T-cell (primary cell): ENCODE measurements at places on chromosomes 13 and 19. TPM values are rescaled to one million over a fixed set of nuclear protein-coding genes. Genes with fewer than 3 reads are reported as not detected.

DNA sequence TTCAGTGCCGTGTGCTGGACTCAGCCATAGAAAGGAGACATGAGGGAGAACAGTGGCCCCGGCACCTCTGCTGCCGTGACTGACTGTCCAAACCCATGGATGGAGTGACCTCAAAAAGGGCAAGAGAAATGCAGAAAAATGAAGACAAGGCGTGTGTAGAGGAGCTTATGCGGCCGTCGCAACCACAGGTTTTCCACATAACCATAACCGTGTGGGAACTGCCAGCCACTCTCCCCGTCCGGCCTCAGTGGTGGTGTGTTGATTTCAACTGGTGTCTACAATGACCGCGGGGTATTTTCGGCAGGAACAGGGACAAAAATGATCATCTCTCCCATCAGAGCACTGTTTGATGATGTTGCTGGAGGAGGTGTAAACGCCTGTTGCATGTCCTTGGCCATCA is 42.9 kb upstream of the F7 start:
- no peak for DNase-seq

DNA sequence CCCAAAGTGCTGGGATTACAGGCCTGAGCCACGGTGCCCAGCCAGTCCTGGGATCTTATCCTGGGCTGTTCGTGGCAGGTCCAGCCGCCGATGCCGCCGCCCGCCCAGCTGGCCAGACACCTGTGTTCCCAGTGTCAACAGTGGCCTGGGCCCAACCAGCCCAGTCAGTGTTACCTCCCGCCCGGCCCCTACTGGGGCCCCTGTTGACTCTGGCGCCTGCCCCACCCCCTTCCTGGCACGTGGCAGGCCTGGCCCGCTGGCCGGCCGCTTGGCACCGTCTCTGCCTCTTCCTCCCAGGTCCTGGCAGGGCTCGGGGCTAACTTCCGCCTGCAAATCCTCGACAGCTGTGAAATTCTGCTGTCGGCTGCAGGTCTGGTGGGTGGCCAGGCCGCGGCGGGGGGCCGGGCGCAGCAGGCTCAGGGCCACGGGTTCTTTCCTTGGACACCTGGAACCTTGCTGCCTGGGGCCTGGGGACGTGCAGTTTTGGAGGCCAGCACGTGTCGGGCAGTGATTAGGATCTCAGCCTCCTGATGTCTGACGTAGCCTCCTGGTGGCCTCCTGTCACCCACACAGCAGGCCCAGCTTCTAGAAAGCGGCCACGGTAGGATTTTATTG is 9.1 kb downstream of the ARID3A start:
- no peak for DNase-seq

DNA sequence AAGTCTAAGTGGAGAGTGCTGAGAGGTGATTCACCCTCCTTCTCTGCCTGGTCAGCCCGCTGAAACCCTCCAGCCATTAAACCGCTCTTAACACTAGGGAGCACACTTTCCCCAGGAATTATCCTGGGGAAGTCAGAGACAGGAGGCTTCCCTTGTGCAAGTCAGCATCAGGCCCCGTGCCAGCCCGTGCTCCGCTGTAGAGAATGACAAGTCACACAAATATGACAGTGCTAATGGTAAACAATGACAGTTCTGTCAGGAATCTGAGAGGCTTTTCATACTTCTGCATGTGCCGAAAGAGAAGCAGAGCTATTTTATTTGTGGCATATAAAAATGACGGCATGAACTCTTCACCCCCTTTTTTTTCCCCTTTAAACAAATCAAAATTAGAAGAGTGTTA is 816.9 kb upstream of the SLC10A2 start:
- no peak for DNase-seq

DNA sequence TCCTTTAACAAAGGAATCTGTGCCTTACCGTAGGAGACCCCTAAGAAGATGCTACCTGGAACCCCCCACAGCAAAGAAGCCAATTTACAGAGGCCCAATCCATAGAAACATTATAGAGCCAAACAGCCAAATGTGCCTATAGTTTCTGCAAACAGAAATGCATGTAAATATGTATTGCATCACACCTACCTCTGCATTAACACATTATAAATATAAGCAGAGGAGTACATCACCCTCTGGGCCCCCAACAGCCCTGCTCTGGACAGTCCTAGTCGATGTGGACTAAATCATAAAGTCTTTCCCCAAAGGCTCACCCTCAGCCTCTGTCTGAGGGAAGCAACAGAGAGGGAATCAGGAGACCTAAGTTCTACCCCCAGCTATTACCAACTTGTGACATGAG is 25.7 kb downstream of the ZNF541 start:
- DNase-seq, result no peak

GRCh38 chr13:19597523-19597922 is 35.9 kb upstream of the MPHOSPH8 start:
- DNase-seq, result no peak

- no peak for DNase-seq
Measured at GRCh38 chr13:109707044-109707741, 79.2 kb downstream of the IRS2 start.

- DNase-seq, result no peak
Measured at GRCh38 chr13:39888865-39889810, 233.7 kb downstream of the COG6 start.

- DNase-seq, result no peak
Measured at GRCh38 chr19:50890422-50891252, 17.4 kb downstream of the KLK2 start.

DNA sequence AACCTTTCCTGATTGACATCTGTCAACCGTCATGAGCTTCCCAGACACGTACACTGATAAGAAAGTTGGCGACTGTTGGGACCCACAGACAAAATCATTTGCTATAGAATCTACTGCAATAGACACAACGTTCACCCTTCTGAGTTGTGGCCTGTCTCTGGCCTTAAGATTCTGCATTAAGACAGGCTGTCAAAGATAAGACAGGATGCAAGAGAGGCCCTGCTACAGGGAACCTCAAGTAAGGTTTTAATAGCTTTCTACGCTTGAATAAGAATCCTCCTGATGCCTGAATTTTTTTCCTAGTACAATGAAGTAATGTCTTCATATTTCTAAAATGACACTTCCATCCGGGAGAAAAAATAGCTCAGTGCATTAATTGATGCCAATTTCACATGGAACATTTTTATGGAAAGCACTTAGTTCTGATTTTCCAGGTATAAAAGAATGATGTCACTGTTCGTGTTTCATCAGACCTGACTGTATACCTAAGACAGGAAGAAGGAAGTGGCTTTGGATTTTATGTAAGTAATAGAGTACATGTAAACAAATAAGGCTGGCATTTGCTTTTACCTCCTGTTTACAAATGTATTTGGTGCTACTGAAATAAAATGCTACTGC is 275.2 kb upstream of the GPC6 start:
- no peak for DNase-seq

GRCh38 chr13:66430269-66430668 is 799.9 kb downstream of the PCDH9 start:
- DNase-seq, result no peak

GRCh38 chr19:52923778-52924593 is 758 bp upstream of the ZNF888 start:
- DNase-seq, result no peak

DNA sequence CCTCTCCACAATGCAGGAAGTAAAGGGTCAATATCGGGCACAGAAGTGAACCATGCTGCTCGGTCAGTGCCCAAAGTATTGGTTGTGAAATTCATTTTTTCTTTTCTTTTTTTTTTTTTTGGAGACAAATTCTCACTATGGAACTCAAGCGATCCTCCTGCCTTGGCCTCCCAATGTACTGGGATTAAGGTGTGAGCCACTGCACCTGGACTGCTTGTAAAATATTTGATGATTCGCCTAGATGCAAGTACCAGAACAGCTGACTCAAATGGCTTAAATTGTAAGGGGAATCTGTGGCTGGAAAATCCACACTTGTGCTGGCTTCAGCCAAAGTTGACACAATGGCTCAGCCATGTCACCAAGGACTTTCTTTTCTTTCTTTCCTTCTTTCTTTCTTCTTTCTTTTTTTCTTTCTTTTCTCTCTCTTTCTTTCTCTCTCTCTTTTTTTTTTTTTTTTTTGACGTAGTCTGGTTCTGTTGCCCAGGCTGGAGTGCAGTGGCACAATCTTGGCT is 43.7 kb downstream of the NUMBL start:
- no peak for DNase-seq

DNA sequence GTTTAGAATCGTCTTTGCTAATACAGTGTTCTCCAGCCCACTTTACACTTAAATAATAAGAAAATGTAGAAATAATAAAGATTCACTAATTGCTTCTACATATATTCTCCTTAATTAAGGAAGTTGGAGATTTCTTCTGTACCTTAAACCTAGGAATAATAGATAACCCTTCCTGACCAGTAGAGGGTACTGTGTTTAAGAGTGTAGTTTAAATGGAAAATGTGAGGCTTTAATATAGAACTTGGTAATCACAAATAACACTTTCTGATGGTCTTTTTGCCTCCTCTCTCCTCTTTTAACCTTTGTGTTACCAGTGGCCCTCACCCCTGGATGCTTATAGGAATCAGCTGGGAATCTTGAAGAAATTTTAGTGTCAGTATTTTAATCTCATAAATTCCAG is 20.7 kb downstream of the POMP start:
- no peak for DNase-seq

DNA sequence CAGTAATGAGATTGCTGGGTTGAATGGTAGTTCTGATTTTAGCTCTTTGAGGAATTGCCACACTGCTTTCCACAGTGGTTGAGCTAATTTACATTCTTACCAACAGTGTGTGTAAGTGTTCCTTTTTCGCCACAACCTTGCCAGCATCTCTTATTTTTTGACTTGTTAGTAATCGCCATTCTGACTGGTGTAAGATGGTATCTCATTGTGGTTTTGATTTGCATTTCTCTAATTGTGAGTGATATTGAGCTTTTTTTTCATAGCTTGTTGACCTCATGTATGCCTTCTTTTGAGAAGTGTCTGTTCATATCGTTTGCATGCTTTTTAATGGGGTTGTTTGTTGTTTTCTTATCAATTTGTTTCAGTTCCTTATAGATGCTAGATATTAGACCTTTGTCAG is 245.0 kb downstream of the MTUS2 start:
- no peak for DNase-seq

GRCh38 chr19:42295831-42296525 is 6.0 kb upstream of the PRR19 start:
- DNase-seq, result peak; percentile 94

- no peak for DNase-seq
Measured at GRCh38 chr13:30743319-30744055, 8.1 kb downstream of the ALOX5AP start.

GRCh38 chr13:50205581-50205980 is 190.3 kb downstream of the KCNRG start:
- no peak for DNase-seq

DNA sequence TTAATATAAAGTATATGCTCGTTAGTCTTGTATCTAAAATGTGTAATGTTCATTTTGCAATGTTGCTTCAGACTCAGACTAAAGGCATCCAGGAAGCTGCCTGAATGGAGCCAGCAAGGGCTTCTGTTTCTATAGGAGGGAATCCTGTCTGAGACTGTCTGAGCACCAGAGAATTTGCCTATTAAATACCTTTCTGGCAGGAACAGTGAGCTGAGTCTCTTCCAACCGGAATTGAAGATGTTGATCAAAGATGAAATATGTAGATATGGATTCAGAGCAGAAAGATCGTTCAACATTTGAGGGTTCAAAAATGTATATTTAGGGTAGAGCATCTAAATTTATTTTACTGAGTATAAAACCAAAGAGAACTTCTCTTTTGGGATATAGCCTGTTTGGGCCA is 20.9 kb downstream of the MYO16 start:
- DNase-seq, result no peak

DNA sequence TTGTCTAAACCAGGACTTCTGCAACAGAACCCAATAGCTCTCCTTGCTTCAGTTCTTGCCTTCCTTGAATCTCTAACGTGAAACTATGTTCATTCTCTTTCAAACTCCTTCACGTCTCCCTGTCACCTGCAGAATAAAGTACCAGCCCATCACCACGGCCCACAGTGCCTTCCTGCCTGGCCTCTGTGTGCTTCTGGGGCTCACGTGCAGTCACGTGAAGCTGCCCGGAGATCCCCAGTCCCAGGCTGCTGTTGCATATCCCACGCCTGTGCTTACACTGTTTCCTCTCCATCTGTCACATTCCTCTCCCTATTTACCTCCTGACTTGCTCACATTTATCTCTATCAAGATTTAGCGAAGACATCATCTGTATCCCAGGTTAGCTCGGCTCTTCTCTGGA is 102.8 kb downstream of the STARD13 start:
- DNase-seq, result no peak

GRCh38 chr19:56099638-56100539 is 21.2 kb downstream of the ZNF787 start:
- no peak for DNase-seq

- no peak for DNase-seq
Measured at GRCh38 chr13:41588899-41589298, 131.5 kb downstream of the RGCC start.

GRCh38 chr19:55304980-55305379 is 20.2 kb downstream of the TMEM150B start:
- no peak for DNase-seq

Gene SIGLEC6
- not detected for total RNA-seq

Gene ZNF780A
- total RNA-seq, result 18.2 TPM

Gene PTPRH
- total RNA-seq, result not detected

Gene CD33
- 0.58 TPM for total RNA-seq

Gene ZFP36
- 208 TPM for total RNA-seq

Gene LENG9
- 7.5 TPM for total RNA-seq

Gene SELENOV
- total RNA-seq, result not detected

Gene ZNF610
- 5.4 TPM for total RNA-seq

Gene TFDP1
- 34.1 TPM for total RNA-seq

Gene CERS1
- not detected for total RNA-seq

Gene IL4I1
- total RNA-seq, result 2.7 TPM

Gene LRRC63
- total RNA-seq, result 0.54 TPM

Gene MBD3L2B
- total RNA-seq, result not detected

Gene TEKTIP1
- total RNA-seq, result 7.7 TPM

Gene SGCG
- total RNA-seq, result not detected

Gene CATSPERD
- total RNA-seq, result not detected

Gene TMEM255B
- 0.89 TPM for total RNA-seq
